Stimulated activated CD8-positive, alpha-beta memory T cell treated with anti-CD3 and anti-CD28 coated beads, Interleukin-2, amount 100 ng/mL, for 48 hours (primary cell): ENCODE measurements at places on chromosomes 5 and 9.

- no peak for DNase-seq
Observed at GRCh38 chr5:138936225-138936967, 61.3 kb upstream of the LRRTM2 start.

- no peak for DNase-seq
Observed at GRCh38 chr5:151264113-151264512, 11.1 kb downstream of the GM2A start.

DNA sequence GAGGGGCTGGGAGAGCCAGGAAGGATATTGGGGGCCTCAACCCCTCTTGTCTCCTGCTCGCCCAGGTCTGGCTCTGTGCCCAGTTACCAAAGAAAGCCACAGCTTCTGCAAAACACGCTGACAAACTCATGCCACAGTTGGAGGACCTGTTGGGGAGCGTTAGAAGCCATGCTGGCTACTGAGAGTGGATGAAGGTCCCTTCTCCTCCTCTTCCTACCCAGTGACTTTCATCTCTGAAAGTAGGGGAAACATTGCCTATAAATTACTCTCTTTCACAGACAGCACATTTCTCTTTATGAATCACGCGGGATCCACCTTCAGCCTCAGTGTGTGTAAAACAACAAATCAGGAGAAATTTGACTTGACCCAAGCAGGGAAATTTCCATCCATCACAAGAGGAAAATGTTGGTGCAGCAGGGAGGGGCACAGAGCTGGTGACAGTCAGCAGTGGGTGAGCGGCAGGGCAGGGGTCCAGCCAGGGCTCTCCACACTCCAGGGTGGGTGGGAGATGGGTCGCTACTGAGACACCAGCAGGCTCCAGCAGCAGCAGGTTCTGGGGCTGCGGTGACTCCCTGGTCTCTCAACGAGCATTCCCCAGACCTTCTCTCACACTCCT, 181.9 kb downstream of the FGF18 start:
- no peak for DNase-seq

DNA sequence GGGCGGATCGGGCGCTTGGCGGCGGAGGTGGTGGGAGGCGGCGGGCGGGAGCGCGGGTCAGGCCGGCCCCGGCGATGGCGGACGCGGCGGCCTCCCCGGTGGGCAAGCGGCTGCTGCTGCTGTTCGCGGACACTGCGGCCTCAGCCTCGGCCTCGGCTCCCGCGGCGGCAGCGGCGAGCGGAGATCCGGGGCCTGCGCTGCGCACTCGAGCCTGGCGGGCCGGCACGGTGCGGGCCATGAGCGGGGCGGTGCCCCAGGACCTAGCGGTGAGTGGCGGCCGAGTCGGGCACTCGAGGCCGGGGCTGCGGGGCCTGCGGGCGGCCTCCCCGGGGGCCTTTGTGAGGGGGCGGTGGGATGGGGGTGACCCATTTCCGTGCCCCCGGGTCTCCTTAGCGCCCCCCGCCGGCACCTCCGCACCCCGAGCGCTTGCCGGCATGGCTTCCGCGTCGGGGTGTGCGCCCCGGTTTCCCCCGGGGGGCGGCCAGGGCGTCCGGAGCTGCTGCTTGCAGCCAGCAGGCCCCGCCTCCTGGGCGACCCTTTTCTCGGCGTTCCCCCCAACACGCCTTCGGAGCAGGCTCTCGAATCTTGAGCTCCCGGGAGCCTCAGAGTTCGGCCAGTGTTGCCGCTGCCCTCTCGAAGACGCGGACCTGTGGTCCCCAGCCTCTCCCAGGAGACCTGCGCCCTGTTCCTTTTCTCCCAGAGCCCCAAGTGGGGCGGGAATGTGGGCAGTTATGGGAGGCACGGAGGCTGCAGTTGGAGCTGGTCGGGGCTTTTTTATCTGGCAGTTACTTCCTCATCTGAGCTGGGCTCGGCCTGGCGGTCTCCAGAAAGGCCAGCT, 456 bp downstream of the KDM3B start:
- peak; percentile 62 for DNase-seq

DNA sequence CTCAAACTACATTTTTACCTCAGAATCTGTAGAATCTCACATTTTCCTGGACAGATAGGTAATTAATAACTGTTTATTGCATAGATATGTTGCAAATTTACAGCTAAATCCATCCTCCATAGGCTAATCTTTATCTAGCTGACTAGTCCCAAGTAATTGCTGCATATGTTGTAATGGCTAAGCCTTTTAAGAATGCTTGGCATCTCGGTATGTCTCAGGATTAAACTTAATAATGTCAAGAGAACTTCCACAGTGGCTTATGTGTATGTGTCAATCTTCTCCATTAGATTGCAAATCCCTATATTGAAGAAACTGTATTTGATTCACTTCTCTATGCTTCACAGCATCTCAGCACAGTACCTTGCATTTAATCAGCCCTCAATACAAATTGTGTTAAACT, 131.9 kb downstream of the PRDM9 start:
- no peak for DNase-seq
